ENCODE measurements at places on chromosomes 5 and 9.

DNA sequence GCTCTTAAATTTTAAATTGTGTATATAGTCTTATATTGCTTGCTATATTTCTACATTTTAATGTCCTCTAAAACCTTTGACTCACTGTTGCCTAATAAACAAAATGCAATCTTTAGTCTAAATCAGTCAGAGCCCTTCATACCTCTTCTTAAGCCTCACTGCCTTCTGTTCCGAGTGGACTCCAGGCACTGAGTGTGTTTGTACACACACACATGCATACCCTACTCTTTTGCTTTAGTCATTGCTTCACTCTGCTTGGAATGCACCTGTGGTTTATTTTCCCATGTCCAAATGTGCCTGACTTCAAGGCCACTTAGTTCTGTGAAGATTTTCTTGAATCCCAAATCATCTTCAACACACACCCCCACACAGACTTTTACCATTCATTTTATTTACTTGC is 60.9 kb downstream of the SLC12A2 start:
- DNase-seq: no peak

GRCh38 chr5:174159327-174160114 is 114.0 kb downstream of the NSG2 start:
- no peak for DNase-seq

DNA sequence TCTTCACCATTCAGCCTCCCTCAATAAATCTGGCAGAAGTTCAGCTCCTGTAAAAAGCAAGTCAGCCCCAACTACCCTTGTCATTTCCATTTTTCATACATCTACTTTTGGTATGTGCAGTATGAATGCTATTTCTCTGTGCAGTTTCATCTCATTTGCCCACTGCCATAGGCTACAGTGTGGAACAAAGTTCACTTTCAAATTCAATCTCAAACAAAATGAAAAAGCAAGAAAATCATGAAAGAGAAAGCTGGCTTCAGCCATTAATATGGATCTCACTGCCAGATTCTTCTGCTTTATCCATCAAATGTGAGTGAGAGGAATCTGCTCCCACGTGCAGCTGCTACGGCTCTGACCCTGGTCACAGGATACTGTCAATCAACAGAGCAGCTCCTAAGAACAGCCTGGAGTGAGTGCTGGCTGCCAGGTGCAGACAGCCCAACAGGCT is 494.2 kb downstream of the ZNF608 start:
- no peak for DNase-seq

- DNase-seq: no peak
Measured at GRCh38 chr9:89797937-89798455, 193.2 kb downstream of the GADD45G start.

Data from activated T-cell treated with anti-CD3 and anti-CD28 coated beads for 24 hours (primary cell).